Sigmoid colon (tissue), 7 donors: ENCODE measurements at places on chromosomes 1 and 21. TPM values are rescaled to one million over a fixed set of nuclear protein-coding genes. Genes with fewer than 3 reads are reported as not detected.

- DNase-seq = peak; percentile 10
Observed at GRCh38 chr1:181140398-181140797, 51.9 kb downstream of the IER5 start.

DNA sequence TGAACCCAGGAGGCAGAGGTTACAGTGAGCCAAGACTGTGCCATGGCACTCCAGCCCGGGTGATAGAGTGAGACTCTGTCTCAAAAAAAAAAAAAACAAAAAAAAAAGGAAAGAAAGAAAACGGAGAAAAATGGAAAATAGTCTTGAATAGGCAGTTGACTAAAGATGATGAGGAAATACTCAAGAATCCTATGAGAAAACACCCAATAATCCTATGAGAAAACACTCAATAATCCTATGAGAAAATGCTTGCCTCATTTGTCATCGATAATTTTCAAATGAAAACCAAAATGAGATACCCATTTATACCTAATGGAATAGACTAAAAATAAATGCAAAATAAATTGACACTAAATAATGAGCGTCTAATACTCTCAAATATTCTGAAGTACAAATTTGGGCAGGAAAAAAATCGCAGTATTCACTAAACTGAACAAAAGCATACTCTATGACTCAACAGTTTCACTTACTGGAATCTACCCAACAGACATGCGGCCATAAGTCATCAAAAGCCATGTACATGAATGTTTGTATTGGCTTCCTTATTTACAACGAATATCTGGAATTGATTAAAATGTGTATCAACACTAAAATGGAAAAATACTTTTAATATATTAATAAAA is 733.9 kb upstream of the CHRM3 start:
- no peak for DNase-seq

DNA sequence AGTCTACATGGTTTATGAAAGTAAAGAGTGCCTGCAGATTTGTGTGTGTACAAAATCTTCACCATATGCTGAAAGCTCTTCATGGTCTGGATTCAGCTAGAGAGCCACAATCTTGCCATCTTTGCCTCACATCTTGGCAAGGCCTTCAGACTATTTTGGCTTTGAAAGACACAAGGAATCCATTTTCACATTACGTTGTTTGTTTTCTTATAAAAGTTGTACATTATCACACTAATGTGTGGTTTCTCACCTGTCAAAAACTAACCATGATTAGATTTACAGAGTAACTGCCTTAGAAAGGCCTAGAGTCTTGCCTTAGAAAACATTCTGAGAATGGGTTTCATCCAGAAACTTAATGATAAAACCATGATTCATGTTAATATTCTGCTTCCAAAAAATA is 494.6 kb downstream of the NEGR1 start:
- no peak for DNase-seq

DNA sequence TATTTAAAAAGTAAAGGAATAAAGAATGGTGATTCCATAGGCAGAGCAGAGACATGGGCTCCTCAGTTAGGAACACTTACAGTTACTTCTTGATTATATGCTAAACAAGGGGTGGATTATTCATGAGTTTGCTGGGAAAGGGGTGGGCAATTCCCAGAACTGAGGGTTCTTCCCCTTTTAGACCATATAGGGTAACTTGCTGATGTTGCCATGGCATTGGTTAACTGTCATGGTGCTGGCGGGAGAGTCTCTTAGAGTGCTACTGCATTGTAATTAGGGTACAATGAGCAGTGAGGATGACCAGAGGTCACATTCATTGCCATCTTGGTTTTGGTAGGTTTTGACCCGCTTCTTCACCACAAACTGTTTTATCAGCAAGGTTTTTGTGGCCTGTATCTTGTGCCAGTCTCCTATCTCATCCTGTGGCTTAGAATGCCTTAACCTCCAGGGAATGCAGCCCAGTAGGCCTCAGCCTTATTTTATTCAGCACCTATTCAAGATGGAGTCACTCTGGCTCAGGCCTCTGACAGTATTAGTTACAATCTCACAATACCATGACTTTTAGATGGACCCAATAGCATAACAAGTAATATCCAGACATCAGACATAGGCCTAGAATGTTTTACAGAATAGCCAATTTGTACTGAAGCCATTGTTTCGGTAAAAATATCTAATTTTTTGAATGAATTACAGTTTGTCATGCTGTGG is 106.8 kb downstream of the ZBTB18 start:
- DNase-seq = no peak

- no peak for DNase-seq
Observed at GRCh38 chr1:160670701-160671100, 23.9 kb upstream of the SLAMF1 start.

- no peak for DNase-seq
Observed at GRCh38 chr1:1255078-1255477, 8.6 kb upstream of the C1QTNF12 start.

- DNase-seq = peak; percentile 41
Observed at GRCh38 chr21:43208561-43209332, 39.9 kb downstream of the CRYAA start.

GRCh38 chr1:116807394-116808199 is 53.4 kb downstream of the CD2 start:
- no peak for DNase-seq

- no peak for DNase-seq
Observed at GRCh38 chr1:159067699-159068621, 8.6 kb downstream of the AIM2 start.

DNA sequence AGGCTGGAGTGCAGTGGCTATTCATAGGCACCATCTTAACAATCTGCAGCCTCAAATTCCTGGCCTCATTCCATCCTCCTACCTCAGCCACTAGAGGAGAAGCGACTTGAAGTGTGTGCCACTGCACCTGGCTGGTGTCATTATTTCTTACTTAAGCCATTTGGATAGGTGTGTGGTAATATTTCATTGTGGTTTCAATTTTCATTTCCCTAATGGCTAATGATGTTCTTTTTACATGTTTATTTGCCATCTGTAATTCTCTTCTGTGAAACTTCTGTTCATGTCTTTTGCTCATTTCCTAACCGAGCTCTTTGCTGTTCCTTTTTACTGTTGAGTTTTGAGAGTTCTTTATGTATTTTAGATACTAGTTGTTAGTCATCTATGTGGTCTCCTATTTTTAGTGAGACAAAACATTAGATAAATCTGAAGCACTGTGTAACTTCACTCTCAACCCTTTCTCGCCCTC is 66.8 kb downstream of the SLC27A3 start:
- no peak for DNase-seq

DNA sequence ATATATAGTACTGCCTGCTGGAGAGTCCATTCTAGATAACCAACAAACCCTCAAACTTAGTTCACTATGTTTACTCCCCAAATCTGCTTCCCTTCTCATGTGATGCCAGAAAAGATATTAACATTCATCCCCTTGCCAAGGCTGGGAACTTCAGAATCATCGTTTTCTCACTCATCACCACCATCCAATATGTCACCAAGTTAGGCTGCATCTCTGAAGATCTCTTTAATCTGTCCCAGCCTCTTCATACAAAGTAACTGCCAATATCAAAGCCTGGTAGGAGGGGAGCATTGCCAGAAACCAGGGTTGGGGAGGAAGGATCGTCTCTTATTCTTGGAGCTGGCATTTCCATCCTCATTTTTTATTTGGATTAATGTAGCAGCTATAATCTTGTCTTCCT is 71.6 kb downstream of the XCL2 start:
- no peak for DNase-seq

DNA sequence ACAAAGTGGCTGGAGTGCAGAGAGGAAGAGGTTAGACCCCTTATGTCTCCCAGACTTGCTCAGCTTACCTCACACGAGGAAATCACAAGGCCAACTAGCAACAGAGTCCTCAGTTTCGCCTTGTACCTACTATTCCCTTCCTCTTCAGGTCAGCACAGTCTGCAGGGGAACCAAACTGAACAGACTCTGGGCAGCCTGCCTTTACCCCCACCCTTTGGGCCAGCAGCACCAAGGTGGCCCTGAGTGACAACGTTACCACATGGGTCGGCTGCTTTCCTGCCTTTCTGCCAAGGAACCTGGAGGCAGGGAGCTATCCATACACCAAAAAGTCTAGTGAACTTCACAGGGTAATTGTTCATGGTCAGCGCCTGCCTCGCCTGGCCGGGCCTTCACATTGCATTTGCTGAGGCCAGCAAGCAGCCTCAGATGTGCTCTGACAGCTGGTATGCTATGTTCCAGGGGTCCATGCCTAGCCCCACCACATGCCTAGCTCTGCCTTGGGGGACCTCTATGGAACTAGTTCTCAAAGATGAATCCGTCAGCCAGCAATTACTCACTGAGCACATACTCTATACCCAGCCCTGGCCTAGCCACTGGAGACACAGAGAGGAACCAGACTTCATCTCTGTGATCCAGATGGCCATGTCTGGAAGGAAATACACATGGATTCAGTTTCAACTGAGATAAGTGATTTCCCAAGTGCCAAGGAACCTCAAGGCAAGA is 69.6 kb downstream of the DMAP1 start:
- no peak for DNase-seq

- no peak for DNase-seq
Observed at GRCh38 chr1:147542569-147542897, 1.2 kb downstream of the BCL9 start.

DNA sequence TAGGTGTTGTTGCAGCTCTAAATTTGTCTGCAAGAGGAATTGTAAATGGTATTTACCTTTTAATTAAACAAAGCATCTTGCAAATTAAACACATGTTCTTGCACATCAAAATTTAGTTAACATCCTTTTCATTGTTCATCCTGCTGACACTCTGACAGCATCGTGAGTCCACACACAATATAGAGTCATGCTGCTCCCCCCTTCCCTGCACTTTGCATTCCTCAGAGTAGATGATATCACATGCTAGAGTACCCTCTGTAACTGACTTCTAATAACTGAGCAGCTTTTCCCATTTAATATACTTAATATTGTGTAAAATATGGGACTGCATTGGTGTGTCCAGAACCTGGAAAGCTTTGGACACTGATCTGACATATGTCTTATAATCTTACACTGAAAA is 138.8 kb upstream of the DPYD start:
- no peak for DNase-seq

DNA sequence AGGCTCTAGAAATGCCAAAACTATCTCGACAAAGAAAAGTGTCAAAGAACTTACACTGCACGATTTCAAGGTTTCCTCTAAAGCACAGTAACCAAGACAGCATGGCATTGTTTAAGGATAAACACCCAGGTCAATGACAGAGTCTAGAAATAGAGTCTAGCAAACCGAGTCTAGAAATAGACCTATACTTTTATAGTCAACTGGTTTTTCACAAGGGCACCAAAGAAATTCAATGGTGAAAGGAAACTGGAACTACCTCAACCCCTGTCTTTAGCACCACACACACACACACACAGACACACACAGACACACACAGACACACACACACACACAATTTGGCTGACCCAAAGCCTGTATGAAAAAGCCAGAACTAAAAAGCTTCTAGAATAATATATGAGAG is 67.1 kb upstream of the PGBD5 start:
- DNase-seq = no peak

ANGPTL1 gene
- 20.7 TPM for polyA plus RNA-seq

CHAF1B gene
- polyA plus RNA-seq = 3.5 TPM

GOLT1A gene
- 12.0 TPM for polyA plus RNA-seq

TAS1R1 gene
- polyA plus RNA-seq = not detected
